ENCODE measurements at places on chromosomes 3 and 15.
A peak's percentile ranks its signal among the peaks of the same experiment; 100 is the strongest.

DNA sequence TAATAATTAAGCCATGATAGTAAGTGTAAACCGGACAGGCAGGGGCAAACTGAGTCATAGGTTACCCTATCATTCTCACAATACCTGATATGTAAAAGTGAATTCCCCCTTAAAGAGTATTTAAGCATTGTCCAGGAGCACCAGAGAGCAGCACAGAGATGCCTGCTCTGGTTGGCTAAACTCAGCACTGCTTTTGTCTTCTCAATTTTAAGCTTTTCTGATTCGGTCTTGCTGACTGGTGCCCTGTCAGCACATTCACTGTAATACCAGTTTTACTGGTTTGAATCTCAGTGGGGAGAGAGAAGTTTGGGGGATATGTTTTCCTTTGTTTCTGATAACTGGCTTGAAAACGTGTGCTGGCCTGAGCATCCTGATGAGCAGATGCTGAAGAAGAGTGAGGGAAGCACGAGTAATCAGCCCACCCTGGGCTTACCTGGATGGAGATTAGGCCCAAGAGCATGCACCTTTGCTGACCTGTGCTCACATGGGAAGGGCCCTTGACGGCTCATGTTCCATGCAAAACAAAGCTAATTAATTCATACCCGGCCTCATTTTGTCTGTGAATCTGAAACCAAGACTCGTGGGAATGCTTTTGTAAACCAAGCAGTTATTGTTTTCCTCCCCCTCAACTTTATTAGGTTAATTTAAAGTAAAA, 208.5 kb upstream of the MRPL3 start:
- no peak for DNase-seq

- DNase-seq = no peak
Observed at GRCh38 chr3:133734305-133734704, 11.9 kb upstream of the TF start.

DNA sequence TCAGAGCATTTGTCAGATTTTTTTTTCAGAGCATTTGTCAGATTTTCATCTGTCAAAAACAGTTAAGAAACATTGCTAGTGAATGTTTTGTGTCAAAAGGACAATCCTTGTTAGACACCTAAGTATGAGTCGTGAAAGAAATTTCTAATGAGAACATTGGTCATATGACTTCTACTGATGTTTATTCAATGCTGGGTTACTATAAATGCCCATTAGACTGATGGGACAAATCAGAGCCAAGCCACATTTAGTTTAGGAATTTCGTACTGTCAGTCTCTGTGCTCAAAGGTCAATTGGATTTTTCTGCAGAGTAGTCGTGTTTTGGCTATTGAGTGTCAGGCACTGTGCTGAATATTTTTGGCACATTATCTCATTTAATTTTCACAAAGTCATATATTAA, 31.6 kb downstream of the TSC22D2 start:
- no peak for DNase-seq

DNA sequence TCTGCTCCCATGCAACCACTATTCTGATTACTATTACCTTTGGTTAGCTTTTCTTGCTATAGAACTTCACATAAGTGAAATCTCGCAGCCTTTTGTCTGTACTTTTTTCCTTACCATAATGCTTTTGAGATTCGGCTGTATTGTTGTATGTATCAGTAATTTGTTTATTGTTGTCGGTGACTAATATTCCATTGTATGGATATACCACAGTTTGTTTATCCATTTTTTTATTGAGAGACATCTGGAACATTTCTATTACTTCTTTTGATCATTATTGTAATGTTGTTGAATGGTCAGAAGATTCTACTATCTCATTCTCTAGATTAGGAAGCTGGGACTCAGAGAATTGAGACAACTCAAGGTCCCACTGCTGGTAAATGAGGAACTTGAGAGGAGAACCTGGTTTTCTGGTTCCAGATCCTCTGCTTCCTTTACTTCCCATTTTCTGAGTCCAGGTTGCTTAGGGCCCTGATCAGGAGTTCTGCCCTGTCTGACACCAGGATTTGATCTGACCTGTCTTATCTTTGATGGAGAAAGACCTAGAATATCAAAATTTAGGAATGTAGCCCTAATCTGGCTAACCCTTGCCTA, 18.2 kb upstream of the SPTSSB start:
- DNase-seq = peak; percentile 48

GRCh38 chr15:80333261-80333660, 70.9 kb upstream of the ARNT2 start:
- DNase-seq = peak; percentile 50

DNA sequence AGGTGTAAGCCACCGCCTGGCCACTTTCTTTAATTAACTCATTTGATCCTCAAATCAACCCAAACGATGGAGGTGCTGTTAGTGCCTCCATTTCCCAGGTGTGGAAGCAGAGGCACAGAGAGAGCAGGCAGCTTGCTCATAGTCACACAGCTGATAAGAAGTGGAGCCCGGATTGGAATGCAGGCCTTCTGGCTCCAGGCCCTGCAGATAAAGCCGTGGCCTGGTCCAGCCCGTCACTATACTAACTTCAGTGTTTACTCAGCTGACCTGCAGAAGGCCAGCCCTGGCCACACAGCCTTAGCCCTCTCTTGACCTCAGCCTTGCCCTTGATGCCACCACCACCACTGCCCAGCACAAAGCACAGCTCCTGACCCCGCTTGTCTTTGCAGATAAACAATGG, 116.7 kb downstream of the NUP210 start:
- DNase-seq = no peak

- no peak for DNase-seq
Observed at GRCh38 chr3:113113361-113113760, 98.0 kb upstream of the BOC start.

DNA sequence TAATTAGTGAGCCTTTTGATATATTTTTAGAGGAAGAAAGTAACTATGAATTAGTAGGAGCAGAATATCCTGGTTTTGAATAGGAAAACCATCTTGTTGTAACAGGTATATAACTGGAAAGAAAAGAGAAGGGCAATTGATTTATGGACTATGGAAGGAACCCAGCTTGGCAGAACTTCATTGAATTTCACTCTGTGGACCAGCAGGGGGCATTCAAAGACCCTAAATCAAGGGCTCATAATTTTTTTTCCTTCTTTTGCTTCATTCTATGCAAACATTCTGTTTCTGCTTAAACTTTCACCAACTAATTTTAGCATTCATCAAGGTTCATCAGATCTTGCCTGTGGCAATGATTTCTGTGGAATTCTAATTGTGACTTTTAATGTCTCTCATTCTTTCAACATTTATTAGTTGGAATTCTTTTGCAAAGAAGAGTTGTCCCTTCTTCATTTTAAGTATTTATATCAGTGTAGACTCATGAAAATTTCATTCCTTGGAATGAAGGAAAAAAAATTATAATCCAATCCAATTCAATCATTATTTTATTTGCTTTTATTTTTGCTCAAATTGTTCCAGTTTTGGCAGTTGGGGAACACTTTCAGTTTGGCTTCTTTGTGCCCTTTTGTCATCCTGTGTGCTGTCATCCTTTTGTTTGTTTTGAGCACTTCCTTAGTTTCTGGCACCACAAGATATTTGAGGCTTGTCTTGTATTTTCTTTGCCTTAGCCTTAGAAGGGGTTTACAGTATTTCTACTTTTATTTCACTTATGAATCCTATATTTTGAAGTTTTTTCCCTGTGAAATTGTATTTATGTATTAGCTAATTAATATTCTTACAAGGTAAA, 30.4 kb downstream of the NXPE3 start:
- peak; percentile 77 for DNase-seq

- DNase-seq = no peak
Observed at GRCh38 chr3:126419886-126420786, 25.4 kb downstream of the CFAP100 start.

- DNase-seq = no peak
Observed at GRCh38 chr3:7924228-7924627, 577.4 kb upstream of the LMCD1 start.

- no peak for DNase-seq
Observed at GRCh38 chr15:73150831-73151230, 98.6 kb downstream of the NEO1 start.

GRCh38 chr3:169112153-169112892, 551.2 kb downstream of the MECOM start:
- no peak for DNase-seq

- no peak for DNase-seq
Observed at GRCh38 chr15:37057831-37058230, 42.5 kb downstream of the MEIS2 start.

- no peak for DNase-seq
Observed at GRCh38 chr3:190581041-190581541, 67.2 kb downstream of the IL1RAP start.

- DNase-seq = peak; percentile 35
Observed at GRCh38 chr3:124429129-124429815, 301.0 kb upstream of the UMPS start.

DNA sequence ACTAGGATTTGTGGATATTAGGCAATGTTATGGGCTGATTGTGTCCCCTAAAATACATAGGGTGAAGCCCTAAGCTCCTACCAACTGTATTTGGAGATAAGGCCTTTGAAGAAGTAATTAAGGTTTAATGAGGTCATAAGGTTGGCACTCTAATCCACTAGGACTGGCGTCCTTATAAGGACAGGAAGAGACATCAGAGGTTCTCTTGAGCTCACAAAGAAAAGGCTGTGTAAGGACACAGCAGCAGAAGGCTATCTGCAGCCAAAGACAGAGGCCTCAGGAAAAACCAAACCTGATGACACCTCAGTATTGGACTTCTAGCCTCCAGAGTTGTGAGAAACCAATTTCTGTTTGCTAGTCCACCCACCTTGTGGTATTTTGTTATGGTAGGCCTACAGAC, 416.7 kb downstream of the ZBTB20 start:
- no peak for DNase-seq

GRCh38 chr3:196501316-196502044, 2.1 kb downstream of the RNF168 start:
- DNase-seq = peak; percentile 40

DNA sequence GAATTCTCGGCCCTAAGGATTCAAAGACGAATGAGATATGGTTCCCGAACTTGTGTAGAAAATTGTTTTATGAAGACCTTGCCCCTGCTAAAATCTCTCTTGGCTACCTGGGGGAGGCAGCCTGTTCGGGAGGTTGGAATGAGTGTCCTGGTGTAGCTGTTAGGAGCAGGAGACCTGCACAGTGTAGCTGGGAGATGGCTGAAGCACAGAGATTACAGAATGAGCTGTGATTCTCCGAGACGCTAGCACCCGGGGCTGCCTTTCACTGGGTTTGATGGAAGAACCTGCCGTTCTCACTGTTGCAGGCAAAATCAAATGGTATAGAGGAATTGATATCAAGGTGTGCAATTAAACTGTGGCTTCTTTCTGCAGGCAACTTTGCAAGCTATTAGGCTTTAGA, 68.0 kb downstream of the TRAK1 start:
- DNase-seq = no peak

GRCh38 chr3:65605876-65606432, 432.8 kb downstream of the MAGI1 start:
- DNase-seq = no peak

DNA sequence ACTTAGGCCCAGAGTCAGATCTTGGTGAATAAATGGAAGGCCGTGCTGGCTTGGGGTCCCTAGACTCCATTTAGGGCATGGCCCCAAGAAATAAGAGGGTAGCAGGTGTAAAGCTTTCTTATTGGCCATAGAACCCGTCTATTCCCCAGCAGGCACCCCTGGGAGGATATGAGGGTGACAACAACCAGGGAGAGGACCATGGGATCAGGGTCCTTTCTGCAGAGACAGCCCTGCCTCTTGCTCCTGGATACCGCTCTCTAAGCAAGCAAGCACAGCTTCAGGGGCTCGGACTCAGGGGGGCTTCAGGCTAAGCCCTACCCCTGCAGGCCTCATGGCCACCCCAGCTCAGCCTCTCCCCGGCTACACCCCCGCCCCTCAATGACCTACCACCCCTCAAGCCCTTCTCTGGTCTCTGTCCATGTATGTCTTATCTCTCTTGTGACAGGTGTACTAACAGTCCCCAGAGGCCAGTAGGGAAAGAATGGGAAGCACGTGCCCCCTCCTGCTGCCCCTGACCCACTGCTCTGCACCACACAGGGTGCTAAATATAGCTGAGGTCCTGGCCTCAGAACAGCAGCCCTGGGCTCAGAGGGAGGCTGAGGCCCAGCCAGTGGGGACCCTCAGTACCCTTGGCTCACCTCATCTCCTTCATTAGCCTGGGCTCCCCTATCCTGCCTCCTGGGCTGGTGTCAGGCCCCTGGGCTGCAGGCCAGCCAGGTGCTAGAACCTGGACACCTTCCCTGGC, 1.9 kb downstream of the XIRP1 start:
- no peak for DNase-seq

- no peak for DNase-seq
Observed at GRCh38 chr3:143247073-143247472, 127.5 kb downstream of the CHST2 start.

GRCh38 chr3:42712344-42712648, 9.7 kb upstream of the HHATL start:
- DNase-seq = no peak

DNA sequence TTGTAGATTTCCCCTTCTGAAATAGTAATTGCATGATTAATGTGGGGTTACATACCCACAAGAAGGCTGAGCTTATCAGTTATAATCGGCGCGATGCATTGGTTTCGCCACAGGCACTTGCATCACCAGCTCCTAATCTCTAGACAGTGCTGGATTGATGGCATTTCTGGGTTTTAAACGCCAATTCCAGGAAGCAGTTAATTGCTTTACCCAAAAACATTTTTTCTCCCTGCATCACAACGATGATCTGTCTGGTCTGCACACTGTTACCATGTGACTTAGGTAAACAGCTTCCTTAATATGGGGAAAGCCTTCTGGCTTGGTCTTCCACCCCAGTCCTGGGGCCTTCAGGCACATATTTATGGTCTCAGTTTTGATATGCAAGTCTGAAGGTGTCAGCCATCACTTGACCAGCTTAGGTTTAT, 70.0 kb upstream of the HEG1 start:
- DNase-seq = no peak

- peak; percentile 67 for DNase-seq
Observed at GRCh38 chr3:141738891-141739363, 829 bp downstream of the RNF7 start.

GRCh38 chr15:37099319-37100108, 835 bp downstream of the MEIS2 start:
- DNase-seq = no peak

DNA sequence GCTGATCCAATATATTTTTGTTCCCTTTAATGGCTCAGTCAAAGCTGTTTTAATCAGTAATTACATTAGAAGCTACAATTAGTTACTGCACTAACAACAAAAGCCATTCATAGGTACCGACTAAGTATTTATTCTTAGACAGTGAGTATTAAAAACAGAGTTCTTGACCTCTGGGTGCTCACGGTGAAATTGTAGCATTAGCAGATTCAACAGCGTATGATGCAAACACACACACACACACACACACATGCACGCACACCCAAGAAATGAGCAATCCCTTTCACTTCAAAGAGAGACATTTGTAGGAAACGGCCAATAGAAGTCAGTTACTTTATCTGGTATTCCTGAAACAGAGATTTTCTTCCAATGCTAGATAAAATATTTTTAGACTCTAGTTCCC, 27.0 kb upstream of the MITF start:
- DNase-seq = no peak

Data from suppressor macrophage treated with lipopolysaccharide for 4 hours (primary cell).